ENCODE measurements at places on chromosomes 7 and 10.

- no peak for DNase-seq
These were observed 128.3 kb downstream of the SKAP2 start for GRCh38 chr7:26735976-26736600.

DNA sequence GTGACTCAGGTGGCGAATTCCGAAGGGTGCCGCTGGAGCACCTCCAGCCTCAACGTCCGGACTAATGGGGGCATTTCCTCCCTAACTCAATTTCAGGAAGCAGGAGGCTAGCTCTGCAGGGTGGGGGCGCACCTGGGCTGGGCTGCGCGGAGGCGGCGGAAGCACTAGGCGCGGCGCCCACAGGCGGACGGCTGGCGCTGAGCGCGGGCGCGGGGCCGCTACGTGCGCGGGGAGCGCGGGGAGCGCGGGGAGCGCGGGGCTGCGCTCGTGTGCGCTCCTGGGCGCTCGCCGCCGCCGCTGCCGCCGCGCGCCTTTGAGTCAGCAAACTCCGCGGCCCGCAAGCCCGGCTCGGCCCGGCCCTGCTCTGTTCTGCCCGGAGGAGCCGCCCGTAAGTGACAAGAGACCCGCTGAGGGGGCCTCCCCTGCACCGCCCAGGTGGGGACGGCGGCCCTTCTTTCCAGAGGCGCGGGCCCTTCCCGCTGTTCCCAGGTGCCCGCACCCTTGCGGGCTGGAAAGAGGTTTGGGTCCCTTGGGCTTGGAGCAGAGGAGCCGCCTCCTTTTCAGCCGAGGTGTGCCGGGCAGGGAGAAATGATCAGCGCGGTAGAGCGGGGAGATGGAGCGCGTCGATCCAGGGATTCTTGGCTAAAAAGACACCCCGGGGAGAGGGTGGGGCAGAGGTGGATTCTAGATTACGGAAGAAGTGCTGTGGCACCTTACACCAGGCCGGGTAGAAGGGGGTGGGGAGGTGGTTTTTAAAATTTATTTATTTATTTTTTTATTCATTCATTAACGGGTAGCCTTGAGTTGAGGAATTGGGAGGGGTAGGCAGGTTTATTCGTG, at the start of gene SNX10:
SNX10 (plus strand) TSS at position 164 of the 840 bp plus-strand sequence. CDS start 54,581 bp downstream, outside the sequence.
- DNase-seq, result peak; percentile 68

DNA sequence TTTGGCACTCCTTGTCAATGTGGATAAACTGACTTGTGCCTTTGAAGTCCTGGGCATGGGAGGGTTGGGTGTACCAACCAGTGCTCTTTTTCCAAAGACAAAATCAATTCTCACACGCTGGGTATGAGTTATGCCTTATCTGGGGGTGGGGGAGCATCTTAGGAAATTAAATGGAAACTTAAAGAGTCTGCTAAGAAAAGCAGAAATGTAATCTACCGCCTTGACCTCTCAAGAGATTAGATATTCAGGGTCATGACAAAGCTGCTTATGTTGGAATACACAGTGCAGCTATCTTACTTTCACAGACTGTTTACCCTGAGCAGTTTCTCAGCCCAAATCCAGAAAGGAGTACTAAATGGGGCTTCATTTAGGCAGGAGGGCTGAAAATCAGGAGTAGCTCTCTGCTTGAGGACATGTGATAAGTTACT, 2.6 kb downstream of the MEST start:
- no peak for DNase-seq

GRCh38 chr10:124095096-124095495, 1.7 kb upstream of the CHST15 start:
- no peak for DNase-seq

DNA sequence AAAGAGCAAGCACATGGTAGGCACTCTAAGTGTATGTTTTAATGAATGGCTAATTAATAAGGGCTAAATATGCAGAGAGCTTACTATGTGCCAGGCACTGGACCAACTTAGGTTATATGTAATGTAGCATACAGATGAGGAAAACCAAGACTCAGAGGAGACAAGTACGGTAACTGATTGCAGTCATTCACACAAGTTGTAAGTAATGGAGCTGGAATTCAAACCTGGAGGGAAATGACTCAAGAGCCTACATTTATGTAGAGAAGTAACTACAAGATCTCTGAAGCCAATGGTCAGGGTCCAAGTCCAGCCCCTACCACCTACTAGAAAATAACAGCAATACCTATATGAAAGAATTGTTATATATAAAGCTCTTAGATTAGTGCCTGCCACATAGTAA, 97.3 kb upstream of the KCNIP2 start:
- DNase-seq, result no peak

GRCh38 chr7:70944516-70944915, 187.4 kb upstream of the GALNT17 start:
- no peak for DNase-seq

DNA sequence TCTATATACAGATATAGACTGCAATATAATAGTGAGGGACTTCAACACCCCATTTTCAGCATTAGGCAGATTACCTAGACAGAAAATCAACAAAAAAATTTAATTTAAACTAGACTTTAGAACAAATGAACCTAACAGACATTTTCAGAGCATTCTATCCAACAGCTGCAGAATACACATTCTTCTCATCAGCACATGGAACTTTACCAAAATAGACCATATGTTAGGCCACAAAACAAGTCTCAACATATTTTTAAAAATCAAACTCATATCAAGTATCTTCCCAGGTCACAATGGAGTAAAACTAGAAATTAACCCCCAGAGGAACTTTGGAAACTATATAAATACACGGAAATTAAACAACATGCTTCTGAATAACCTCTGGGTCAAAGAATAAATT, 169.6 kb downstream of the MTERF1 start:
- DNase-seq, result no peak

GRCh38 chr7:150992833-150993302, 2.1 kb downstream of the NOS3 start:
- no peak for DNase-seq

GRCh38 chr10:101000915-101001658, 1.5 kb downstream of the LZTS2 start:
- no peak for DNase-seq
